Foreskin keratinocyte (primary cell): ENCODE measurements at places on chromosomes 5 and 9. TPM values are rescaled to one million over a fixed set of nuclear protein-coding genes. Genes with fewer than 3 reads are reported as not detected.

EQTN gene
- total RNA-seq: 0.27 TPM in 1 of 2 replicates, not detected in the other

QRFP gene
- not detected in 2 replicates for total RNA-seq

SAXO1 gene
- total RNA-seq: not detected in 2 replicates

TMOD1 gene
- total RNA-seq: not detected in 2 replicates

NR5A1 gene
- total RNA-seq: not detected in 2 replicates

FABP6 gene
- total RNA-seq: not detected in 2 replicates

ERGIC1 gene
- total RNA-seq: 86.8 and 90.9 TPM in 2 replicates

KIAA0825 gene
- total RNA-seq: 1.1 and 1.2 TPM in 2 replicates

ANAPC2 gene
- 20.8 TPM in 2 replicates for total RNA-seq

KIF4B gene
- 0.03 and 0.04 TPM in 2 replicates for total RNA-seq

ASS1 gene
- 40.8 and 62.6 TPM in 2 replicates for total RNA-seq
